ENCODE measurements at places on chromosomes 12 and 14.

DNA sequence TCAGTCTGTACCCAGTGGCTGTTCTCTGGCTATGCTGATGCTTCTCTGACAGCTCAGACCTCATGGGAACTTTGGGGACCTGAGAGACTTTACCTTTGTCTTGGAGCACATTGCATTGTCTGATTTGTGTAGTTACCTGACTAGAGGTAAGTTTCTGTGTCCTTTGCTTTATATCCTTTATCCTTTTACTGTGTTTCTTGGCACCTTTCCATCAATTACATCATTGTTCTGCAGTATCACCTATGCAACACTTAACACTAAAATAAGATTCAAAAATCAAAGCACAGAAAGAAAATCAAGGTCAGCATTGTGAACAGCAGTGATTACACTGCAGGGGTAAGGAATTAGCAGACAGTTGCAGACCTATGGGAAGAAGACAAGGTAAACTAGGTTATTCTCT is 43.8 kb downstream of the SLC35F4 start:
- no peak for DNase-seq

DNA sequence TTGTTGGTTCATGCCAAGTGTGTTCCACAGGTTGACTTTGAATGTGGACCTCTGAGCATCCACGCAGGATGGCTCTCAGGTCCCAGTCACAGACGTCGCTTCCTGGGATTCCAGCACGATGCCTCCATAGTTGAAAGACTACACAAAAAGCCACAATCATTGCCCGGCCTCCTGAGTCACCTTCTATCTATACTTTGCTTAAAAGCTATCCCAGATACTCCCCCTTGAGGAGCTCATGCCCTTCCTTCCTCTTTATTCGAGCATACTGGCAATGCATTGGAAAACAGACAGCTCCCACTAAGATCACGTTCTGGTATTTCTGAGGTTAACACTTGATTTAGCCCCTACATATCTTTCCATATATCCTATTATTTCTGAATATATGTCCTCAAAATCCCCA is 40.1 kb downstream of the ZNF664 start:
- DNase-seq, result no peak

GRCh38 chr14:53019406-53019805 is 68.6 kb upstream of the FERMT2 start:
- no peak for DNase-seq

- no peak for DNase-seq
Measured at GRCh38 chr14:79318371-79318770, 892.9 kb downstream of the DIO2 start.

DNA sequence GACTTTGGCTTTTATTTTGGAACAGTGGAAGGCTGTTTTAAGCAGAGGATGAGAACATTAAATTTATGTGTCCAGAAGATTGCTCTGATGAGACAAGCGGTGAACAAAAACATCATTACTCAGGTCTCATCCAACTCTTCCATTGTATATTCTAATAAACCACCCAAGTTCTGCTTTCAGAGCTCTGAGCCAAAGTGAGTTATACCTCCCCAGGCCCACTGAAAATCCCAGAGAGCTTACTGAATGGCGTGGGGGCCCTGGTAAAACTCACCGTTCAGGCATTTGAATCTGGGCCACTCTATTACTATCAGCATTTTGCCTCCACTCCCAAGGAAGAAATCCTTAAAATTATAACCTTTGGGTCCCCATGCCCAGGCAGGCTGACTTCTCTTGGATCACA is 122.0 kb upstream of the HIF1A start:
- no peak for DNase-seq

GRCh38 chr14:62015243-62015642 is 253.0 kb downstream of the SNAPC1 start:
- no peak for DNase-seq

GRCh38 chr12:3535431-3535841 is 44.4 kb downstream of the PRMT8 start:
- DNase-seq, result no peak

DNA sequence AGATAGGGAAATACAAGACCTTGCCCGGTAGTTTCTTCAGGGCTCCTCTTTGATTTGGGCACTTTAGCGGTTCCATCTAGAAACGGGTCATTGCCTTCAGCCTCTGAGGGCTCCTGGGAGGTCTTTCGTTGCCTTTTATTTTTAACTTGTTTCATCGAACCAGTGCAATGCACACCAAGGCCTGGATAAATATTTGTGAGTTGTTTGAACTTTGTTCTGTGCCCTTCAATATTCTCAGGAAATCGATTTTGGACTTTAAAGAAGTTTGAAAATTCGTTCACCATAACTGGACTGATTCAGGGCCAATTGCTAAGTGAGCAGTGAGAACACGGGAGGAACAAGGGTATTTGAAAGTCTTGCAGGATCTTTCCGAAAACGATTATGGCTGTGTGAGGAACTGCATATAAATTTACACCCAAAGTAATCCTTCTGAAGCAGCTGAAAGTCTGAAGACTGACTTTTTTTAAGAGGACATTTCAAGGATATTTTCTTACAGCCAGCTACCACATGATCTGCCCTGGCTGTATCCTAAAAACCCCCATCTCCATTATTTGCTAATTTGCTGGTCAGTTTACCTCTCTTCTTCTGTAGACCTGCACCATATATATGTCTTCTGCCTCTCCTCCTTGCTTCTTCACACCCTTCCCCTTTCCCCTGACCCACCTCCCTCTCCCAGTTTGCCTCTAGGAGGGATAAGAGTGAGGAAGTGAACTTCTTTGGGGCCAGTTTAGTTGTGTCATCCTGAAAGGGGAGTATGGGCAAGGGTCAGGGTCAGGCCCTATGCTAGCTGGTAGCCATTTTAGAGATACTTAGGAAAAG is 8.0 kb downstream of the DUSP6 start:
- DNase-seq, result no peak

- DNase-seq, result no peak
Measured at GRCh38 chr14:101127224-101127623, 223.7 kb upstream of the RTL1 start.

DNA sequence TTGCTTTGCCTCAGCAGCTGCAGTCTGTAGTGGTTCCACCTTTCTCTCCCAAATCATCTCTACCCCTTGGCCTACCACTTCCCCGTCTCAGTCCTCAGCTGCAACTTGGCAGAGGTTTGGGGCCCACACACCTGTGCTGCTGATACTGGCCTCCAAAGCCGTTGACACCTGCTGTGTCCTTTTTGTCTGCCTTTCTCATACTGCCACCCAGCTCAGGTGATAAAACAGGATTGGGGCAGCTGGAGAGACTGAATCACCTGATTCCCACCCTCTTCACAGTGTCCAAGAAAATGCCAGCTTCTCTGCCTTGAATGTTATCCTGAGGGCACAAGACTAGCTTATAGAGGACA is 103.7 kb downstream of the ETV6 start:
- DNase-seq, result no peak

DNA sequence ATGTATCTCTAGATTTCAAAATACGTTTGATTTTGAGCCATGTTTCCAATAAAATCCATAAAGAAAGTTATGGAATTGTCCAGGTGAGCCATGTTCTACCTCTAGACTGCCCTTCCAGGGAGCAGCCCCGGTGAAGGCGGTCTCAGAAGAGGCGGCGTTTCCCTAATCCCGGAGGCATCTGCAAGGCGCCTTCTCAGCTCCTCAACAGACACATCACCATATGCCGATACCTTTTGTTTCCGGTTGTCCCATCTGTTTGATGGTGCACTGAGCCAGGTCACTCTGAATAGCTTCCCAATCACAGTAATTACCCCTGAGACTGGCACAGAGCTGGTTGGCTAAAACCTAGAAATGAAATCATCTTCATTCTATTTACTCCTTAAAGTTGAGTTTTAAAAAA is 305.5 kb upstream of the FKBP4 start:
- DNase-seq, result no peak

GRCh38 chr14:38910092-38910491 is 192.9 kb downstream of the SEC23A start:
- DNase-seq, result no peak

- DNase-seq, result no peak
Measured at GRCh38 chr12:6945613-6946012, 1.8 kb downstream of the C12orf57 start.

DNA sequence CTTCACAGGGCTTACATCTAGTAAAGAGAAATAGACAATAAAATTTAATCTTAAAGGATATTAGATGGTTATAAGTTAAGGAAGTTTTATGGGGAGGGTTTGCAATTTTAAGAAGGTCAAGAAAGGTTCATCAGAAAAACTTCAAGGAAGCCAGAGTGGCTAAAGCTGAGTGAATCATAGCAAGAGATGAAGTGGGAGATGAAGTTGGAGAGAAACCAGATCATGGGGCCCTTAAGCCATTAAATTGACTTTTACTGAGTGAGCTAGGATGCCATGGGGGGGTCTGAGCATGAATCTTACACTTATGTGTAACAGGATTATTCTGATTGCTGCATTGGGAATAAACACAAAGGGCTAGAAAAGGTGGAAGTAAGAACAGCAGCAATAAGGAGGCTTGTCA is 189.2 kb downstream of the LRIG3 start:
- DNase-seq, result no peak

DNA sequence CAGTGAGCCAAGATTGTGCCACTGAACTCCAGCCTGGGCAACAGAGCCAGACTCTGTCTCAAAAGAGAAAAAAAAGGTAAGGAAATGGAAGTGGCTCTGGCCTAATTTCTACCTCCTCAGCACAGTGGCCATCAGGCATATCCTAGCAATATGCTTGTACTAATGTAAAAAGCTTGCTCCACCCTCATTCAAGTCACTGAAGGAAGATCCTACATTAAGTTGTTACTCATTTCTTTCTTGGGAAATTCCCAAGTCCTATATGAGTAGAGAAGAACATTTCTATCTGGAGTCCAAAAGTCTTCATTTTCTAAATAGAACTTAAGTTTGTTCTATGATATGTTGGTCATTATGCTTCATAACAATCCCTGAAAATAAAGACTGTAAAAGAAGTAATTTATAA is 67.3 kb upstream of the HOXC13 start:
- no peak for DNase-seq

- no peak for DNase-seq
Measured at GRCh38 chr14:98792171-98792570, 479.8 kb downstream of the BCL11B start.

DNA sequence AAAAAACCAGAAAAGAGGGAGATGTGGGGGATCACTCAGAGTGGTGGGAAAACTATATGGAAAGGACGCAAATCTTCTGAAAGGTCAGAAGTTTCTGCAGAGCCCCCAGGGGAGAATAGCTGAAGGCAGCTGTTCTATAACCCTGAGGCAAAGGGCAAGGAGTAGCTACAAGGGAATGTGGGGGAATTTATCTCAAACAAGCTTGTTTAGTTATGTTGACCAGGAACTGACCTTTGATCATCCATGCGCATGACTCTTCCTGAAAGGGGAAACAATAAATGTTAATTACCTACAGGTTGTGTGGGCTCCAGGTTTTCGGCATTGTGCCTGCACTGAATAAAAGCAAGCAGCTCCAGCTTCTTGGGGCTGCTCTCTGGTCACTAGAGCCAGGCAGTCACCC is 968.5 kb downstream of the AACS start:
- DNase-seq, result no peak

- DNase-seq, result no peak
Measured at GRCh38 chr14:31294746-31295405, 87.3 kb upstream of the HECTD1 start.

DNA sequence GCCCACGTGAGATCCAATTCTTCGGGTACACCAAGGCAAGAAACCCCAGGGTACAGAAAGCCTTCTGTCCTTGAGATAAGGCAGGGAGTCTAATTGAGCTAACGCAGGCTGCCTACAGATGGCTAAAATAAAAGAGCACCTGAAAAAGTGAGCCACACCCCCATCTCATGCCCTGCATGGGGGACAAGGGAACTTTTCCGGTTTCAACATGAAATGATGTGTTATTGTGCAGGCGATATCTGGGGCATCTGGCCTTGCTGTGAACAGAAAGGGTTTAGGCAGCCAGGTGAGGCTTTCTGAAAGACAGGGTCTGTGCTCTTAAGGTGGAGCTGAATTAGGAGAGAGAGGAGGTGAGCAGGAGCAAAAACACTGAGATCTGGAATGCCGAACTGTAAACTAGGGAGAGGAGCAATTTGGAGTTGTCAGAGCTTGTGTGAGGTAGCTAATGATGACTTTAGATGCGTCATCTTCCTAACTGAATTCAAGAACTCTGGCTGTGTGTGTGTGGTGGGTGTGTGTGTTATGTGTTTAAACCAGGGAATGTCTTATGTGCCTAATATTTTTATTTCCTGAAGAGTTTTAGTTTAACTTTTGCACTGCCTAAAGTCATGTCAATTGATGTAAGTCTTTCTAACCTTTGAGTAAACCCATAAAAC is 20.1 kb upstream of the LDHB start:
- no peak for DNase-seq

GRCh38 chr14:34138175-34138574 is 187.3 kb upstream of the EGLN3 start:
- no peak for DNase-seq

DNA sequence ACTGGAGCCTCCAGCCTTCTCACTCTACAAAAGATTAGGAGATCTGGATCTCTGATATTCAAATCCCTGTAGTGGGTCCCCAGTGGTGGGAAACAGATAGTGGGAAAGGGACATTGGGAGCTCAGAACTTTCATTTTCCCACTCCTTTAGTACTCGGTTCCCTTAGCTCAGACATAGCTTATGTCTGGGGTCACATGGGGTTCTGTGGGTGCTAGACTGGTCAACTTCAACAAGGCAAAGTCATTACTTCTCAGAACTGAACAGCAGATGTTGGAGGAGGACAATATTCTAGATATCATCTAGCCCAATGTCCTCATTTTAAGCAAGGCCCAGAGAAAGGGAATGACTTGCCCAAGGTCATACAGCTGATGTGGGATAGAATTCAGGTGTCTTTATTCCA is 19.5 kb upstream of the ITGA5 start:
- DNase-seq, result no peak

DNA sequence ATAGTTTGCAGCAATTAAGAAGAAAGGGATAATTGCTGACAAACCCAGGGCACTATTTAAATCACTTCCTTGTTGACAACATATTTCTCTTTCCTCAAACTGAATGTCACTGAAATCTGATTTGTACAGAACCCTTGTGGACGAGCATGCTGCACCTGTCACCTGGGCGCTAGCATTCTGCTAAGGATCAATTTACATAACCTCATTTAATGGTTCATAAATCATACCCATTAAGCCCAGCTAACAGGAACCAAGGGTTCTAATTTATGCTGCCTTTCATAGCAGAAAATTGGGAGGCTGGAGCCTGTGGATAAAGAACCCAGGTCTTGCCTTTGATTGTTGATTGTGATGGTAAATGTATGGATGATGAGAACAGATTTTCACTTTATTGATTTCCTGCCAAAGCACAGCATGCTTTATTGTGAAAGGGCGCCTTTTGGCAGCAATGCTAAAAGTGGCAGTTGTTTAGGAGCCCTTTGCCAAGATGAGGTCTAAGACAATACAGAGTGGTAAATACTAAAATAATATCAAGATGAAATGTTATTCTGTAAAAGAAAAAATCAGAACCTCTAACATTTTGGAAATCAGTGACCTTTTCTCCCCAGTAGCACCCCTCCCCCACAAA is 95.4 kb downstream of the NKX2-1 start:
- DNase-seq, result no peak

All from activated T-cell treated with anti-CD3 and anti-CD28 coated beads for 24 hours (primary cell).